ENCODE measurements at places on chromosomes 12 and 14.
A peak's percentile ranks its signal among the peaks of the same experiment; 100 is the strongest.

DNA sequence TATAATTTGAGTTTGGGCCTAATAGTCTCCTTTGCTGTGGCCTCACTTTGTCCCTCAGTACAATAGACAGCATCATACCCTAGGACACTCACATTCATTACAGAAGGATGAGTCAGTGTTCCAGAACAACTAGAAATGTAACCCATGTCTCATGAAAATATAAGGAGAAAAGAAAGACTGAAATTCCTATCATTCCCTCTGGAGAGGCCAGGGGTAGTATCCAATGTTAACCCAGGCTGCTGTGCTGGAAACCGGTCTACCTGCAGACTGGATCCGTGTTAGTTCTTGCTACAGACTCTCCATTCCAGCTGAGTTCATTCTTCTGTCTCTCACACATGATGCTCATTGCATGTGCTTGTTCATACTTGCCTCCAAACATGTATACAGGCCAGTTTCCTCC, 75.8 kb upstream of the HOXC13 start:
- no peak for DNase-seq

GRCh38 chr14:48618057-48618456, 942.7 kb upstream of the MDGA2 start:
- no peak for DNase-seq

- DNase-seq: peak; percentile 8
These were observed 759 bp upstream of the KLC1 start for GRCh38 chr14:103628221-103628683.

DNA sequence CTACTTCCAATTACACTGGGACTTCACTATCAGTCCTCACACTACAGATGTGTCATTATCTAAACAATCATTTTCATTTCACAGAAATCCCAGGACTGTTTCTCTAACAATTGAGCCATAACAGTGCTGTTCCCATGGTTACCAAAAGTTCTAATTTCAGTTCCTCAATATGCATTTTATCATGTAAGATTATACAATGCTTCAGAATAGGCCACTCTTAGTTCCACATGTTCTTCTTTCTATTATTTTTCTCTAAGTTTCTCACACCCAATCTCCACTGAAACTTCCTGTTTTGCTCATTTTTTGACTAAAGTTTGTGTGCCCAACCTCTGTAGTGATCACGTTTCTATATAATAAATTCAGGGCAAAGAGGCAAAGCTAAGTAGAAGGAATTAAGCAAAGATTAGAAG, 185.8 kb downstream of the DUSP6 start:
- DNase-seq: no peak

DNA sequence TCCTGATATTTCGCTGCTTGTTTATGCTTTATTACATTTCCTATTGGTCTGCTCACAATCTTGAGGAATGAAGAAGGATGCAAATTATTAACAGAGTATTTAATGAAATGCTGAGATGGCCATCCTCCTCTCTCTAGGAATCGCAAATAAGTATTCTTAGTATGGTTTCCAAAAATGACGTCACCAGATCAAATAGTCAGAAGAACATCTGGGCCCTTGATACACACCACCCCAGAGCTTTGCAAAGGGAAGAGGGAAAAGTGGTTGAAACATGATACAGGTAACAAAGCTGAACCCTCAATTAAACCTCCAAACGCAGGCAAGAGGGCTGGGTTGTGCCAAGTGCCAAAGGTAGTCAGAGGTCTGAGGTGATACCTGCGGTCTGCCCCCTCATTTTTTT, 107.3 kb downstream of the BCL11B start:
- DNase-seq: peak; percentile 77

GRCh38 chr14:72126561-72126960, 194.3 kb downstream of the RGS6 start:
- DNase-seq: no peak

DNA sequence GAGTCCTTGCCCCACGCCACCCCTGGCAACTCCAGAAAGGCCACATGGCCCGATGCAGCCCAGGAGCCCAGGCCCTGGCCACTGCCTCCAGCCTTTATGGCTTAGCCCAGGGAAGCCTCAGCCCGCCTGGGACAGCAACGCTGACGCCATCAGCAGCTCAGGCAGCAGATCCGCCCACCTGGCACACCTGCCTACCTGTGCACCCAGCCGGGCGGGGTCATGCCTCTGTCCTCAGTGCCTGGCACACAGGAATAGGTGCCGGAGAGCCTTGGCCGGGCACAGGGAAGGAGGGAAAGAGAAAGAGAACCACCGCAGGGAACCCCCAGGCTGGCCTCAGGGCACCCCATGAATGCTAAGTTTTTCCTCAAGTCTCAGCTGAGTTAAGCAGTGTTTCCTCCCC, 21.1 kb downstream of the BEGAIN start:
- no peak for DNase-seq

- DNase-seq: no peak
These were observed 606 bp downstream of the CINP start for GRCh38 chr14:102362084-102362483.

- DNase-seq: no peak
These were observed 24.5 kb downstream of the POMT2 start for GRCh38 chr14:77296155-77296554.

GRCh38 chr12:4027412-4027811, 154.2 kb upstream of the PARP11 start:
- no peak for DNase-seq

- no peak for DNase-seq
These were observed 34.8 kb downstream of the TRIP11 start for GRCh38 chr14:92005019-92005418.

GRCh38 chr12:68481181-68481941, 129.3 kb upstream of the RAP1B start:
- DNase-seq: no peak

GRCh38 chr14:42869681-42870080, 1263.0 kb downstream of the LRFN5 start:
- no peak for DNase-seq

- DNase-seq: no peak
These were observed 50.3 kb downstream of the MAP1LC3B2 start for GRCh38 chr12:116609319-116610114.

DNA sequence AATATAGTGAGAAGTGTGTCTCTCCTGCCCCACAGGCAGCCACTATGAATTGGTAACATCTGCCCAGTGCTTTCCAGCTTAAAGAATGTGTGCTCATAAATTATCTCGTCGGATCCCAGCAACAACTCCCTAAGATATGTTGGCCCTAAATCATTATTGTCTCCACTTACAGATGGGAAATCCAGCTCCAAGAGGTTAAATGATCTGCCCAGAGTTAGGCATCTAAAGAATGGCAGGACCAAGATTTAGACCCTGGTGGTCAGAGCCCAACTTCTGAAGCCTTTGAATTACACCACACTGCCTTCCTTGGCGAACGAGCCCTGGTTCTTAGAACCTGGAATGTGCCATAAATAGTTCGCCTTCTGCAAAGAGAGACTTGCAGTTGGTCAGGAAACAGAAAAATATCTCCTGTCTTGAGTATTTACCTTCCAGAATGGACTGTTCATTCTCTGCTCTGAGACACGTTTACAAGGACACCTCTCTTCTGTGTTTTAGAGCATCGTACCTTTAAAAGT, 20.1 kb upstream of the PLEK2 start:
- no peak for DNase-seq

DNA sequence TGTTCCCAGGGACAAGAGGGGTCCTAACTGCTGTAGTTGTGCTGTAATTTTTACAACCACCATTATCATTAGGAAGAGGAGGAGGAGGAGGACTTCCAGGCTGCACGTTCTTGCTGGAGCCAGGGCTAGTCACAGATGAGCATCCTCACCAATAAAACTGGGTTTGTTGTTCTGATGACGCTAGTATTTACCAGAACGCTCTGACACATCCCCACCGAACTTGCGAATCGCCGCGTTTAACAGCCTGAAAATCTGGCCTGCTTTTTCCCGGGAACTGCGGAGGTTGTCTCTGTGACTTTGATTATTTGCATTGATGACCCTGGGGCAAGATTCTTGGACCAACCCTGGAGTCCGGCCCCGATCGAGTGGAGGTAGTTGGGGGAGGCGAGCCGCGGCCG, 10.2 kb downstream of the TBX5 start:
- no peak for DNase-seq

- DNase-seq: peak; percentile 70
These were observed 407.4 kb downstream of the PAWR start for GRCh38 chr12:79283364-79283763.

GRCh38 chr12:121427556-121428050, 27.7 kb downstream of the RNF34 start:
- DNase-seq: no peak

- DNase-seq: no peak
These were observed 174.5 kb downstream of the TSPAN9 start for GRCh38 chr12:3251691-3252090.

- no peak for DNase-seq
These were observed 68.3 kb downstream of the ALG10B start for GRCh38 chr12:38384816-38385378.

DNA sequence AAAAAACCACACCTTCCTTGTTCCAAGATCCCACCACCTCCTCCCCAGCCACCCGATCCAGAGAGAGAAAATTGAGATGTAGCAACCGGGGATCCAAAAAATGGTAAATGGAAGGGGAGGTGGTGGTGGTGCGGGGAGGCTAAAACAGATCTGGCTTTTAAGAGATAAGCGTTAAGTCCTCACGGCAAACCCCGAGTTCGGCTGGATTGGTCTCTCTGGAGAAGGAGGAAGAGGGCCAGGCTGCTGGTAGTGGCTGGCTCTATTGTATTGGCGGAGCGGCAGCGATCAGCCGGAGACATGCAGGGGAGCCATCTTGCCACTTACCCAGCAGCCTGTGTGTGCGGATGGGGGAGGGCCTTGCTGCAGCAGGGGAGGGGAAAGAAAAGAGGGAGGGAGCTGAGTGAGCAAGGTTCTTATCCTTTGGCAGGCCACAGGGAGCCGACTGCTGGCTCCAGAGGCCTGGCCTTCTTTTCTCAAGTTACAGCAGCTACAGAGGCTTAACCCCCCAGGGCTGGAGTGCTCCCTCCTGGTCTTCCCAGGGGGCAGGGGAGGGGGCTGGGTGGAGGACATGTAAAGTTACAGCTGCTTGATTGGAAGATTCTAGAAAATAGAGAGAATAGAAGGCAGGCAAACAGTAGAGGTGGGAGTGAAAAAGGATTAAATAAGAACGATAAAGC, 14.1 kb upstream of the CDH24 start:
- DNase-seq: no peak

- no peak for DNase-seq
These were observed 66.7 kb upstream of the STXBP6 start for GRCh38 chr14:25116607-25117006.

DNA sequence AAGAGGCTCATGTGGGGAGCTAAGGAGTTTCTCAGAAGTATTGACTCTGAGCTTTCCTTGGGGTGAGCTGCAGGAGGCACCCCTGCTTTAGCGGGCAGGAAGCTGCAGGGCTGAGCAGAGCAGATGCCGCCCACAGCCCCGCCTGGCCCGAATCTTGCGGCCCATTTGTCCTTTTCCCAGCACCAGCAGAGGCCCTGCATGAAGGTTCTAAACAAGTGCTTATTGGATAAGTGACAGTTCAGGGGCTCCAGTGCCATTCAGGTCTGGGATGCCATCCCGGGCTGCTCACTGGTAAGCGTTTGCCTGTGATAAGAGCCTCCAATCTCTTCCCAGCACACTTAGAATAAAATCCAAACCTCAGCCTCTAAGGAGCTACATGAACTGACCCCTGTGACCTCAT, 11.4 kb downstream of the RILPL1 start:
- no peak for DNase-seq

GRCh38 chr12:2453761-2454090, 341.0 kb upstream of the FKBP4 start:
- DNase-seq: no peak

GRCh38 chr12:123963821-123964220, 8.8 kb downstream of the CCDC92 start:
- no peak for DNase-seq

GRCh38 chr12:33438025-33438772, 1.4 kb downstream of the SYT10 start:
- peak; percentile 79 for DNase-seq

DNA sequence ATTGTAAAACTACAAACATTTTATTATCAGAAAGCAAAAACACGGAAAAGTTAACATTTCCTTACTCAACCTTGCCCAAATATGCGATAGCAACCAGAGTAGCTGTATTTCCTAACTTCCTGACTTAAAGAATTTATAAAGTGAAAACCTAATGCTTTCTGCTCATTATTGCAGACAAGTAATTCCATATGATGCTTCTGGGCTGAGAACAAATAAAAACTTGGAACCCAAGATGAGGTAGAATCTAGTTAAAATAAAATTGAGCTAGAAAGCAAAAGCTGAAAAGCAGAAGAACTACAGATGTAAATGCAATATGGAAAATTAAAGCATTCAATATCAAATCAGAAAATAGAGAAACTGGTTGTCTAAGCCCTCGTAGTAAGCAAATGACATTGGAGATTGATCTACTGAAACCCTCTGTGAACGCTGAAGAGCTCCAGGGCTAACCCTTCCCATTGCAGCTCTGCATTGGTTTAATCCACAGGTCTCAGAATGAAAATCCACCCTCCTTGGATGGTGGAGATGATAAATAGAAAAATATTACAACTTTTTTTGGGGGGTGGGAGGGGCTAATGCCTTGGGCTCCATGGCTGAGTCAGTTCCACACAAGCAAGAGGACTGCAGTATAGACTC, 40.7 kb downstream of the CORO1C start:
- DNase-seq: no peak

DNA sequence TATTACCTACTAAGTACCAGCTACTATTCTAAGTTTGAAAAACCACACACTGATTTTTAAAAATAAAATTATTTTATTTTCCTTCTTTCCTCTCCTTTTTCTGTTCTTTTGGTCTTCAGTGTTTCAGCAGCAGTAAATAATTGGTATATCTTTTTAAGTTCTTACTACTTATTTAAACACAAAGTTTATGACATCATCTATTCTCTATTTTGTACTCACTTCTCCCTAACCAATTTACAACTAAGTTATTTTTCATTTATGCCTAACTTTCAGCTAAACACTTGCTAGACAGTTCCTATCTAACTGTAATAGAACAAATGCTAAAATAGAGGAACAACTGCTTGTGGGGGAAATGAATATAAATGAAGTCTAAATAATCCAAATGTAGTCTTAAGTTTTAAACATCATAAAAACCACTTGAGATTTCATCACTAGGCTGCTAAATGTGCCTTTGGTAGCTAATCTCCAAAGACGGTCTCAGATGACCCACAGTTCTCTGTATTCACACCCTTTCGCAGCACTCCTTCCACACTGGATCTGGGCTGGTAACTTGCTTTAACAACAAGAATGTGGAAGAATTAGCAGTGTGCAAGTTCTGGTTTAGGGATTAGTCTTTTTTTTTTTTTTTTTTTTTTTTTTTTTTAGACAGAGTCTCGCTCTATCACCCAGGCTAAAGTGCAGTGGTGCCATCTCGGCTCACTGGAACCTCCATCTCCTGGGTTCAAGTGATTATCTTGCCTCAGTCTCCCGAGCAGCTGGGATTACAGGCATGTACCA, 41.0 kb downstream of the TFCP2 start:
- no peak for DNase-seq

DNA sequence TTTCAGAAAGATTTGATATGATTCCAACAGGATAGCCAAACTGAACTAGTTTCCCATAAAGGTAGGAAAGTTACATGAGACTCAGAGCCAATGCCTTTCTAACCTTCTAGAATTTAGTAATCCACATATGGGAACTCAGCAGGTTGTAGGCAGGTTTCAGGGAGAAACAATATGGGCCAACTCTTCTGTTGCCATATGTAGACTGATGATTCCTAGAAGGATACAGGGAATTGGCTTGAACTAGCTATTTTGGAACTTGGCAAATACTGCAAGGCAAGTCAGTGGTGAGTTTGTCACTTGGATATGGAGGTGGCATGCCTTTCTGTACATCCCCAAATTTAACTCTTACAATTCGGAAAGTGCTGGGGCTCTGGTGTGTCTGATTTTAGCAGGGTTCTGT, 15.5 kb downstream of the SUDS3 start:
- no peak for DNase-seq

All from NCI-H1417 (cell line).